ENCODE measurements at places on chromosomes 1 and 21. TPM values are rescaled to one million over a fixed set of nuclear protein-coding genes. Genes with fewer than 3 reads are reported as not detected.

Gene AK5
- 5.6 TPM for total RNA-seq

Gene UTS2
- not detected for total RNA-seq

Gene TRIM17
- total RNA-seq: 0.99 TPM

Gene IL20
- total RNA-seq: not detected

Gene SLAMF8
- 0.47 TPM for total RNA-seq

Gene CACNA1S
- total RNA-seq: not detected

Gene AMY2A
- not detected for total RNA-seq

Gene ZMYND12
- 0.69 TPM for total RNA-seq

Gene UBE4B
- total RNA-seq: 30.9 TPM

Gene DISP1
- 2.9 TPM for total RNA-seq

Gene NFYC
- total RNA-seq: 85.7 TPM
